Esophagus muscularis mucosa (tissue), 4 donors: ENCODE measurements at places on chromosomes 13 and 19.
A peak's percentile ranks its signal among the peaks of the same experiment; 100 is the strongest.

DNA sequence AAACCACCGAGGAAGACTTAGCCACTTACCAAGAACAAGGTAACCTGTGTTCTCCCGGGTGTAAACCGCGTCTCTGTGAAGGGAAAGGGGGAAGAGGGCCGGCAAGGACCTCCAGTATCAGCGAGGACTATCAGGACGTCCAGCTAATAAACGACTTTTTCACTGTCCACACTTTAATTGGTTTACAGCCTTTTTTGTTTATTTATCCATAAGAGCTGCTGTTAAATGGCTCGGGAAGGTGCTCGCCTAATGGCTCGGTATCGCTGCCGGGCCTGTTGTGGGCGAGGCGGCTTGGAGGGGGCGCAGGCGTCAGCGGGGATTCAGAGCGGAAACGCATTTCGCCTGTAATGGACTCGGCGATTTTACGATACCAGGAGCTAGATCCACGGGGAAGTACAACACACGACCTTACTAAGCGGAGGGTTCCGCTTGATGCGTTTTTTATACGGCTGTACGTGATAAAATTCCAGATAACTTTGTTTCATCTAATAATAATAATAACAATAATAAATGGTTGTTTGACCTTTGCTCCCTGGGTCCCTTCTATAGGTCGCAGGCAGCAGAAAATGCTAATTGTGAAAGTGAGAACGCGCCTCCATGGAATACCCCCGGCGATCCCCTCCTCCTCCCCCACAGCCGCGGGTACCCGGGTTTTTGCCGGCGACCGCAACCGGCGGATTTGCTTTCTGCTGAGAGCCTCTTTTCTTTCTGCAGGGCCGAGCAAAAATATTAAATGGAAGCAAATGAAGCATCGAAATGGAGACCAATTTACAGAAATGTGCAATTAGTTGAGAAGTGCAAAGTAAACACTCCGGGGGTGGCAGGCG, 2.5 kb upstream of the PDX1 start:
- DNase-seq = peak; percentile 24

- no peak for DNase-seq
Measured at GRCh38 chr13:103556681-103557080, 490.5 kb upstream of the SLC10A2 start.

DNA sequence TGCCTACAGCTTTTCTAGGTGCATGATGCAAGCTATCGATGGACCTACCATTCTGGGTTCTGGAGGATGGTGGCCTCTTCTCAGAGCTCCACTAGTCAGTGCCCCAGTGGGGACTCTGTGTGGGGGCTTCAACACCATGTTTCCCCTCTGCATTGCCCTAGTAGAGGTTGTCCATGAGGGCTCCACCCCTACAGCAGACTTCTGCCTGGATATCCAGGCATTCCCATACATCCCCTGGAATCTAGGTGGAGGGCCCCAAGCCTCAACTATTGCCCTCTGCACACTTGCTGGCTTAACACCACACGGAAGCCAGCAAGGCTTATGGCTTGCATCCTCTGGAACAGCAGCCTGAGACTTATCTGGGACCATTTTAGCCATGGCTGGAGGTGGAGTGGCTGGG, 1299.9 kb upstream of the MIR17HG start:
- no peak for DNase-seq

GRCh38 chr19:7637374-7638256, 705 bp downstream of the STXBP2 start:
- no peak for DNase-seq

DNA sequence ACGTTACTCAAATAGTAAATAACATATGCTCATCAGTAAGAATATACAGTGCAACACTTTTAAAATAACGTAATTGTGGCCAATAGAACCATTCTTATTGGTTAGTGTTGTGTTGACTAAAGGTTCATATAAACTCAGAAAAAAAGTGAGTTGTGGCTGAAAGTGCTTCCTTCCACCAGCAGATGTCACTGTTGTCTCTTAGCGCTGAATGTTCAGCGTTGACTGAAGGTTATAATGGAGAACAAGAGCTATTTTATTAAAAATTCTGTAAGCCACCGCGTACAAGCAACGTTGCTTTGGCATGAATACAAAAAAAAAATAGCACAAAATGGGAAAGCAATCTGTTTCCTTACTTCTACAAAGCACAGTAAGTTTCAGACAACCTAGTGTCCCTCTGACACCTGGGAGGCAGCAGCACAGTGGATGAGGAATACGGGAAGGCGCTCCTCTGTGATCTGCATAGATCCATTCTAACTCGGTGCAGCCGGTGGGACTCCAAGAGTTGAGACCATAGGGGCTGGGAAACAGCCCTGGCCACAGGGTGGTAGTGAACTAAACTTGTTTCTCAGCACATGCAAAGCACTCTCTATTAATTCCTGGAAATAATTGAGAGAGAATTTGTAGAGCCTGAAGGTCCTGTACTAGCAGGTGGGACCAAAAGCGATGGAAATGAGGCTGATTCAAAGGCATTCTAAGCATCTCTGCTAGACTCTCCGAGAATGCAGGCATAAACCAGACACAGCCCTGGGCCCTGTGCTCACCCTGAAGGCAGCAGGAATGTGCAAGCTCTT, 23.9 kb upstream of the OXGR1 start:
- no peak for DNase-seq

DNA sequence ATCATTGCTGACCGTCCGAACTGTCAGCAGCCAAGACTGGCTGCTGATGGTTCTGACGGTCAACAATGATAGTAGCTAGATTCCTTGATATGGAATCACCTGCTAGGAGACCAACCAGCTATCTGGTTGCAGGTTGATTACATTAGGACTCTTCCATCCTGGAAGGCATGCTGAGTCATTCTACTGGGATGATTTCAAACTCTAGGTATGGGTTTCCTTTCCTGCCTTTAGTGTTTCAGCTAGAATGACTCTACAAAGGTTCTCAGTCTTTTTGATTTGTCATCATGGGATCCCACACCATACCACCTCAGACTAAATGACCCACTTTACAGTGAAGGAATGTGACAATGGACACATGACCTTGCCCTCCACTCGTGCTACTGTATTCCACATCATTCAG, 138.1 kb upstream of the KL start:
- no peak for DNase-seq
